ENCODE measurements at places on chromosomes 2 and 18.

GRCh38 chr2:241063093-241063551 lies 39.0 kb downstream of the MTERF4 start:
- DNase-seq, result no peak

DNA sequence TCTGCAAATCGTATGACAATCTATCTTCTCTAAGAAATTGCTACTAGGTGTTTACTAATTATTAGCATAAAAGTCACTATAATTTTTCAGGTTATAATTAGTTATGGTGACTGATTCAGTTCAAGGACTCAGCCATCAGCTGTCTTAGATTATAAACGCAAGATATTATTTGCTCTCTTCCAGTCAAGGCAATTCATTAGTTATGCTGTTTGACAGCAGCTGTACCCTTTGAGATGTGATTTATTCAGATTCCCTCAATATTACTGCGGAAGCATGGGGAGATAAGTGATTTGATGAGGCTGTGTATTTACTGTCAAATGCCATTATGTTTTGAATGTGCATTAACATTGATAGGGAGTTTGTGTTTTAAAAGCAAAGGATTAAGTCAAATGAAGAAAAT lies 558.9 kb upstream of the FSIP2 start:
- no peak for DNase-seq

DNA sequence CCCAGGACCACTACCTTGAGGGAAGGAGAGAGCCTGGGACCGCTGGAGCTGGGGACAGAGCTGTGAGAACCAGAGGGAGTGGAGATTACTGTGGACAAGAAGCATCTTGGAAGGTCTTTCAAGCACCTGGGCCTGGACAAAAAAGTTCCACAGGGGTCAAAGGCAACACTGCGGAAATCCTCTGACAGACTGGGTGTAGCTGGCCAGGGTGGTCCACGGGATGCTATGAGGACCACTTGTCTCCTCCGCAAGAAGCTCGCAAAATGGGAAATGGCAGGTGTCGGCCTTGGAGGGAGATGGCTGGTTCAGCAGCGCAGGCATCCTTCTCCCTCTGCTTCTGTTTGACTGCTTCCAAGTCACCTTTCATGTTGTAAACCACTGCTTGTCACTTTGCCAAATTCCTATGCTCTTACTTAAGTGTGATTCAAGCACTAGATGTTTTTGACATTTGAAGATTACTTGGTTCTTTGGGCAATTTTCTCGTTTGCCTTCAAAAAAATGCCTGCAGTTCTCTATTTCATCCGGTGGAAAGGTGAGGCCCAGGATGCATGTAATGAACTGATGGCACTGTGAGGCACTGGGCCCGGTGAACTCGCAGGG lies 27.7 kb downstream of the KLHL29 start:
- no peak for DNase-seq

- no peak for DNase-seq
These were observed 43.1 kb upstream of the LONRF2 start for GRCh38 chr2:100365434-100365833.

GRCh38 chr2:238327751-238328150 lies 7.4 kb downstream of the TRAF3IP1 start:
- DNase-seq, result no peak

- DNase-seq, result no peak
These were observed 146.3 kb downstream of the CELF4 start for GRCh38 chr18:37419315-37419714.

DNA sequence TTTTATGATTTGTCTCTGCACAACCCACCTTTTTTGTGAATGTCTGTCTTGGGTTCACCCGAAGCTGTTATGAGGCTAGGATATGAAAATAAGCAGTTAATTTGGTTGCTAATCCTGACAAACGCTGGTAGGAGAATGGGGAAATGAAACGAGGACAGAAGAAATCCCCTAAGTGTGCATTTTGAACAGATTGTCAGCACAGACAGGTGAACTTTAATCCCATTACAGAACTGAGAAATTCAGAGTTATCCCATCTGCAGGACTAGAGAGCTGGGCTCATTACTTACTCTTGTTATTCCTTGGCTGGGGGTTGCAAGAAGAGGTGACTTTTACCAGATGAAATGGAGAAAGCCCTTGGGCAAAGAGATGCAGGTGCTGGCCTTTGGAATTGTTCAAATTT lies 123.3 kb upstream of the NYAP2 start:
- DNase-seq, result no peak

- no peak for DNase-seq
These were observed 22.0 kb downstream of the IL1RL2 start for GRCh38 chr2:102208774-102209173.

DNA sequence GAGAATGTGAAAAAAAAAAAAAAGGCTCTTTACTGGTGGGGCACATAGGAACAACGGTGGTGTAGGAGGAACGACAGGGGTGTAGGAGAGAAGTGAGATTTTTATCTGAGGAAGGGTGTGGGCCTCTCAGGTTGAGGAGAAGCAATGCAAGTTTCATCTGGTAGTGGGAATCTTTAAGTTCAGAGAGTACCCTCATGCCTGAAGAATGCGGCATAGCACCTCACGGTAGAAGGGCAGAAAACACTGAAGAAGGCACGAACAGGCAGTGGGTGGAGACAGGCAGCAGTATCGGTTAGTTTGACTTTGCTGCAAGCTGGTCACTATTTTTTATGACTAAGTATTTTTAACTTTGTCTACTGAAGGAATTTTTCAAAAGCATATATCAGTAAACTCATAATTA lies 52.2 kb upstream of the TSPYL6 start:
- no peak for DNase-seq

DNA sequence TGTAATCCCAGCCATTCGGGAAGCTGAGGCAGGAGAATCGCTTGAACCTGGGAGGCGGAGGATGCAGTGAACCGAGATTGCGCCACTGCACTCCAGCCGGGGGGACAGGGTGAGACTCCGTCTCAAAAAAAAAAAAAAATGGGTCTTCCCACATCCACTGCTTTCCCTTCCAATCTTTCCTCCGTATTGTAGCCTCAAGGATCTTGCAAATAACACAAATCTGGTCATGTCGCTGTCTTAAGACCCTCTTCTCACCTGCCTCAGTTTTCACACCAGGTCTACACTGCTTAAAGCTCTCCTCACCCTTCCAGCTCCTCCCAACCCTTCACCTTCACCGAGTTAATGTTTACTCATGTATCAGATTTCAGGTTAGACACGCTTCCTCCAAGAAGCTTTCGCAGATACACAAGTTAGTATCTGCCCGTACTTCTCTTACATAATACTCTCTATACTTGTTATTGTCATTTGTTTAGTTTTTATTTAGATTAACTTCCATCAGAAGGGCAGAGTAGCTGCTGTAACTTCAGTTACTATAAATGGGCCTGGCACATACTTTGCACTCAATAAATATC lies 1.5 kb downstream of the IER3IP1 start:
- no peak for DNase-seq

DNA sequence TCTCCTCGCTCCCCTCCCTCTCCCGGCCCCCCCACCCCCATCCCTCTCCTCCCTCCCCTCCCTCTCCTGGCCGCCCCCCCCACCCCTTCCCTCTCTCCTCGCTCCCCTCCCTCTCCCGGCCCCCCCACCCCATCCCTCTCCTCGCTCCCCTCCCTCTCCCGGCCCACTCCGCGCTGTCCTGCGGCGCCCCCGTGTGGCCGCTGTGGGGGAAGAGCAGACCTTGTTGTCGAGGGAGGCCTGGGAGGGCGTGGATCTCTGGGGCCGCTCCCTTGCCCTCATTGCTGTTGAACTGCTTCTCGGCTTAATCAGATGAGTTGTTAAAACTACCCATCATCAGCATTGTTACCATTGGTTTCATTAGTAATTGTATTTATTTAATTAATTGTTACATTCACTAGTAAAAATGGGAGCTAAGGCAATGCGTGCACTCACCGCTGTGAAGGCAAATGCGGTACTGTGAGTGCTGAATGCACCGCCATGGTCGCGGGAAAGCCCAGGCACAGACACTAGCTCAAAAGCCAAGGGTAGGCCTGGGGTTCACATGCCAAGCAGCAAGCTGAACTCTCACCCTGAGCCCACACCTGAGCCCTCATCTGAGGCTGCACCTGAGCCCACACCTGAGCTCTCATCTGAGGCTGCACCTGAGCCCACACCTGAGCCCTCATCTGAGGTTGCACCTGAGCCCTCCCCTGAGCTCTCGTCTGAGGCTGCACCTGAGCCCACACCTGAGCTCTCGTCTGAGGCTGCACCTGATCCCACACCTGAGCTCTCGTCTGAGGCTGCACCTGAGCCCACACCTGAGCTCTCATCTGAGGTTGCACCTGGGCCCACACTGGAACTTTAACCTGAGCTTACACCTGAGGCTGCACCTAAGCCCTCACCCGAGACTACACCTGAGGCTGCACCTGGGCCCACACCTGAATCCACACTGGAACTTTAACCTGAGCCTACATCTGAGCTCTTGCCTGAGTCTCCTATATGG lies 8.8 kb downstream of the RTP5 start:
- peak; percentile 50 for DNase-seq

DNA sequence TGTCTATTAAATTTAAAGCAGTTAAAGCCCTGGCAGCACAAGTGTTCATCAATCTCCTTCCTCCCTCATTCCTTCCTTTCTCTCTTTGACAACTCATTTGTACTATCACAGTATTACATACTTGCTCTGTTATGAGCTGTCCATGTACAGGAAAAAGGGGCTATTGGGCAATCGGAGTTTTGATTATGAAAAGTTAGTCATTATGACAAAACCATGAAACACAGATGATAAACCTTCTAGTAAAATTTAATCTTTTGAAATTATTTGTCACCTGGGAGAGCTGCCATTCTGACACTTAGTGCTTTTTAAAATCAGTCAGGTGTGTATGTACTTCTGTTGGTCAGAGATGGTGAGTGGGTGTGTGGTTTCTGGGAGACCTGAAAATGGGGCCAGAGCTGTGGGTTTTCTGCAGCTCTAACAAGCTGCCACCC lies 39.4 kb downstream of the MAP4K4 start:
- DNase-seq, result no peak

DNA sequence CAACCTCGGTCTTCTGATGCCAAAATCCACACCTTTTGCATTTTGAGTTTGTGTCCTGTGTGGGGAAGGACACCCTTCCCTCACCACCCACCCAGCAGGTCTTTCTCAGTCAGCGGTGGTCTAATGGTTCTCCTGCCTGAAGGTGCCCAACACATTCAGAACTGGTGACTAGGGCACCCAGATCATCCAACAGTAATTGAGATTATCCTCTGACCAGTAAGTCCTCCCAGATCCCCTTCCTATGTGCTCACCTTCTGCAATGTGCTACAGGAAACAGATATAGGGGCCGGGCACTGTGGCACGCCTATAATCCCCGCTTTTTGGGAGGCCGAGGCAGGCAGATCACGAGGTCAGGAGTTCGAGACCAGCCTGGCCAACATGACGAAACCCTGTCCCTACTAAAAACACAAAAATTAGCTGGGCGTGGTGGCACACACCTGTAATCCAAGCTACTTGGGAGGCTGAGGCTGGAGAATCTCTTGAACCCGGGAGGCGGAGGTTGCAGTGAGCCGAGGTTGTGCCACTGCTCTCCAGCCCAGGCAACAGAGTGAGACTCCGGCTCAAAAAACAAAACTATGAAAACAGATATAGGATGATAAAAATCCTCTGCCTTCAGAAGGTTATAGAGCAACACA lies 56.2 kb downstream of the REEP1 start:
- DNase-seq, result no peak

DNA sequence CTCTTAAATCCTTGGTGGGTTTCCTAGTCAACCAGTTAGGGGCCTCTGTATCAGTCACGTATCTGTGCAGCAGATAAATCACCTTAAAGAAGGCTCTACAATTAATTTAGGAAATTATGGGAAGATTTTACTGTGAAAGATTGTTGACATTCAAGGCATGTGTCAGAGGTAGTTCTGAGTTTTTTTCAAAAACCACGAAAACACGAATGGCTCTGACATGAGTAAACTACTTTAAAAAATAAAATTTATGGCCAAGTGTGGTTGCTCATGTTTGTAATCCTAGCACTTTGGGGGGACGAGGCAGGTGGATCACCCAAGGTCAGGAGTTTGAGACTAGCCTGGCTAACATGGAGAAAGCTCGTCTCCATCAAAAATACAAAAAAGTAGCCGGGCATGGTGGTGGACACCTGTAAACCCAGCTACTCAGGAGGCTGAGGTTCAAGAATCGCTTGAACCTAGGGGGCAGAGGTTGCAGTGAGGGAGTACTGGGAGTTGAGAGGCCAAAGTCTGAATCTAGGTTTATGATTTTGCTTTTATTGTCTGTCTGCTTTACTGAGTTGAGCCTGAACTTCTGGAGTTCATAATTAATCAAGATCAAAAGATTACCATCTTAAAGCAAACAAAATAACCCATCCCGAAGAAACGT lies 77.1 kb downstream of the SPRED2 start:
- DNase-seq, result no peak

DNA sequence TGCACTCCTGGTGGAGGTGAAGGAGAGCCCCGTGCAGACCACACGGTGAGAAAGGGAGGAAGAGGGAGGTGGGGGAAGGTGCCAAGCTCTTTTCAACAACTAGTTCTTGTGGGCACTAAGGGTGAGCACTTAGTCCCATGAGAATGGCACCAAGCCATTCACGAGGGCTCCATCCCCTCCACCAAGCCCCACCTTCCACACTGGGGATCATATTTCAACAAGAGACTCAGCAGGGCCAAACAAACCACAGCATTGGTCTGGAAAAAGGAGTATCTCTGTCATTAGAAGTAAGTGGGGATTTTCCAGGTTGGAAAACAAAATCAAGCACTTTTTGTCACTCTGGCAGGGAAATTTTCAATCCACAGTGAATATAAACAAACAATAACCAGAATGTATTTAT lies 38.4 kb downstream of the ZAP70 start:
- no peak for DNase-seq

DNA sequence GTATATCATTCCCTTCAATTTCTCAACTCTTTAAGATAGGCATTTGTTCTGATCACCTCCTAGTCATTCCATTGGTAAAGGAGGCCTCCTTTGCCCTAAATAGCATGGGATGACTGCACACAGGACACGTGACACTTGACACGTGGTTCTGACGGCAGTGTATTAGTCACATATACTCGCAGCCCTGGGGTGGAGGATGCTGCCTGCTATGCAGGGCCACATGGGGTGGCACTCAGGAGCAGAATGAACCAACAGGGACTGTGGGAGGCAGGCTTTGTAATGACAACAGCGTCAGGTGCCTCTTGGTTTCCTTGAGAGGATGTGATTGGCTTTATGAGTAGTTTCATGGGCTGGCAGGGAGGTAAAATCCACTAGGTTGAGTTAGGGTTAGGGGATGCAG lies 9.3 kb upstream of the KCNS3 start:
- no peak for DNase-seq
